ENCODE measurements at places on chromosomes 11 and 22.

DNA sequence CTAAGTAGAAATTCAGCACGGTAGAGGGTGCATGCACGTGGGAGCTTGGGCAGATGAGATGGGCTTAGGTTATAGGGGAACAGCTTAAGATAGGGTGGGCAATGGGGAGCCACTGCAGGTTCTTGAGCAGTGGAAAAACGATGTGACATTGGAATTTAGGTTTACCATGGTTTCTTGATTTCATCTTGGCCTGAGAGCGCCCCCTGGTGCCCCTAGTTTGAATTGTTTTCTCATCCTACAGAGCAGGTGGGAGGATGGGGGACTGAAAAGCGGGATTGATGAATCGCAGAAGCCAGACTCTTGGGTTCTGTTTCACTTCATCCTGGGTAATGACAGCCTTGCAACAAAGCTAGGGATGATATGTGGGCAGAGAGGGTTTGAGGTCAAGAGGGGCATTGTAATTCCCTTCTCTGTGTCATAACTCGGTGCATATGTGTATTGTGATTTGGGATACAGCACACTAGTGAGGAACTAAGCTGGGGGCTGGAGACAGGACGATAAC is 6.7 kb upstream of the MCAM start:
- DNase-seq, result peak; percentile 66

DNA sequence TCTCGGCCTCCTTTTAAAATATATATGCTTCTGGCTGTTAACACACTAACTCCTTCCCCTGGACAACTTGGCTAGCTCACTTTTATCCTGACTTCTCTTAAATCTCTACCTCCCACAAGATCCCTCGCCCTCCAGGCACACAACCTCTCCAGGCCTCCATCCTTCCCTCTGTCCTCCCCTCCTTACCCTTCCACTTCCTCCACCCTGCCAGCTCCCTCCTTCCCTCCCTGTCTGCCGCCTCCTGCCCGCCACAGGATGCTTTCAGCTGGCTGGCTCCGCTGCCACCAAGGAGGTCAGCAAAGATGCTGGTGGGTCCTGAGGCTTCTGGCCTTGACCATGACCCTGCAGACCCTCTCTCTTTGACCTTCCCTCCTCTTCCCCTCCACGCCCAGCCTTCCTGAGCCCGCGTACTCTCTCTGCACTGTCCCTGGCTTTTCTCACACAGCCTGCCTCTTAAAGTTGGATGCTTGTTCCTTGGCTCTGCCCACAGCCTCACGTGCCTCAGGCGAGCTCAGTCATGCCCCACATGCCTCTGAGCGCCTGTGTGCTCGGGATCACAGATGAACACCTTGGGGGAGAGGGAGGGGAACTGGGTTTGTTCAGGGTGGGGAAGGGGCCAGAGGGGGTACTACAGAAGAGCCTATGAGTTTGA is 6.7 kb downstream of the NFAM1 start:
- DNase-seq, result no peak

DNA sequence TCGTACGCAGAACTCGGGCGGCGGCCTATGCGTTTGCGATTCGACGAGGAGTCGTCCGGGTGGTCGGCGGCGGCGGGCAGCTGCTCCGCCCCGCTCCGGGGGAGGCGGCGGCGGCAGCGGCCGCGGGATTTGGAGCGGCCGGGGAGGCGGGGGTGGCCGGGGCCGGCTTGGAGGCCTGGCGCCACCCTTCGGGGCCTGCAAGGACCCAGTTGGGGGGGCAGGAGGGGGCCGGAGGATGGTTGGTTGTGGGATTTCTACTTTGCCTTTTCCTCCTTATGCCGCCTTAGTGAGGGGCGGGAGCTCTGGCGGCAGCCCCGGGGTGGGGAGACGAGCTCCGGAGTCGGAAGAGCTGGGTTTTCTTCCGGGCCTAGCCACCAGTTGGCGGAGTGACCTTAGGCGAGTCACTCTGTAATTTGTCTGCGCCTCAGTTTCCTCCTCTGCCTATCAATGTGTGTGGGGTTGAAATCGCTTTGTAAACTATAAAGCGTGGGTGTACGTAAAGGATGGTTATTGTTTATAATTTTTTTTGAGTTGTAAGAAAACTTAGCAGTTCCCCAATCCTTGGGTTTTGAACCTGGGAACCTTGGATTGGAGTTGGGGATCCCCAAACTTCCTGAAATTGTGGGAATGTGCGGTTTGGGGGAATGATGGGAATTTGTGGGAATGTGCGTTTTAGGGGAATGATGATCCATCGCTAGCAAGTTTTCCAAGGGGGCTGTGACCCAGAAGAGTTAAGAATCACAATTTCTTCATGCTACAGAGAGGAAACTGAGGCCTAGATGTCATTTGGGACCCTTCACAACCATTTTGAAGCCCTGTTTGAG is 679 bp downstream of the TUG1 start:
- no peak for DNase-seq

GRCh38 chr11:102085864-102086551 is 24.2 kb upstream of the YAP1 start:
- peak; percentile 20 for DNase-seq

DNA sequence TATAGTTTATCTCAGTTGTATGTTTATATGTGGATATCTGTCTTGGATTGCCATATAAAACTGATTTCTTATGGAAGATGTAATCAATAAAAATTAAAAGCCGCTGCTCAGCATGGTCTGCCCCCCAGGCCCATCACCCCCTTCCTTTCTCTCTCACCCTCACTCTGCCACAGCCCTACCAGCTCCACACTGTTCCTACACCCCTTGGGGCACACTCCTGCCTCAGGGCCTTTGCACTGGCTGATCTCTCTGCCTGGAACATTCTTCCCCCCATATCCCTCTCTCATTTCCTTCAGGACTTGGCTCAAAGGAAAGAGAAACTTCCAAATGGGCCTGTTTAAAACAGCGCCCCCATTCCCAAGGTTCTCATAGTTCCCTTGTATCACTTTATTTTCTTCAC is 63.1 kb downstream of the LRRC32 start:
- DNase-seq, result no peak

- no peak for DNase-seq
Measured at GRCh38 chr22:36330655-36331305, 57.0 kb downstream of the MYH9 start.

DNA sequence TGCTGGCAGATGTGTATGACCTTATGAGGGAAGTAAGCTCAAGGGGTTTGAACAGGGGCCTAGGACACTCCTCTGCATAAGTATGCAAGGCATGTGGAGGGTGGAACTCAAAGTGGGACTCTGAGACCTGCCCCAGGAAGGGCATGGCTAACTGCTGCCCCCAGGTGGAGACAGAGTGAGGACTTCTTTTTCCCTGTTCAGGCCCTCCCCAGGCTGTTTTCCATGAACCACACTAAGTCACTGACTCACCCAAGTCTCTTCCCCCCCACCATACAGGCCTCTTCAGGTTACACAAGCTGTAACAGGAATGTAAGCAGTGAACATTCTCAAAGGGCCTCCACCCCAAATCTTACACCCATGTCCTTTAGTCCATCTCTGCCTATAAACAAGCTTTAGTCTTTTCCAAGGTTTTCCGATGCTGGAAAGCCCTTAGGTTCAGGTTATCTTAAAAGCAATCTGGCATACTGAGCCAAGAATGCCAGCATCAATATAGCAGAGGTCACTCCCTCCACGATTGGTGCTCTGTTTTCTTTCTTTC is 13.1 kb downstream of the EEF1G start:
- peak; percentile 95 for DNase-seq

Measured in Panc1 (cell line).